ENCODE measurements at places on chromosomes 7 and 10.

- no peak for DNase-seq
Observed at GRCh38 chr7:142153400-142153799, 41.9 kb downstream of the MGAM2 start.

GRCh38 chr10:113753020-113753692 is 1.7 kb downstream of the PLEKHS1 start:
- DNase-seq: no peak

- DNase-seq: no peak
Observed at GRCh38 chr10:15528859-15529239, 157.8 kb upstream of the FAM171A1 start.

GRCh38 chr10:124997771-124998623 is 56.1 kb downstream of the ZRANB1 start:
- DNase-seq: no peak

- no peak for DNase-seq
Observed at GRCh38 chr7:128986609-128987008, 48.9 kb downstream of the IRF5 start.

DNA sequence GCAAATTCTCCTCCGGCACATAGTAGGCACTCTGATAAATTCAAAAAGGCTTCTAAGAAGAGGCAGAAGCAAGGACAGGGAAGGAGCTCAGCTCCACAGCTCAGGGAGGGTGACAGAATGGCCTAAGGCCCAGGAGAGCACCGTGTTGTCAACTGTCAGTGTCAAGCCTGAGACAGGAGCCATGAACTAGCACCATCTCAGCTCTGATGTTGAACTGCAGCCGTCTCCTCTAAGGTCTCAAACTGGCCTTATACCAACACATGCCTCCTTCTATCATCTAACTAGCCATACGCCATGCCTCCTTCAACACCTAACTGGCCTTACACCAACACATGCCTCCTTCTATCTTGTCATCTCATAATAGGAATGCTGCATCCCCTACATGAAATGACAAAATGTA is 73.0 kb downstream of the IGF2BP3 start:
- DNase-seq: no peak

GRCh38 chr10:97537186-97537869 is 35.3 kb upstream of the ANKRD2 start:
- DNase-seq: no peak

DNA sequence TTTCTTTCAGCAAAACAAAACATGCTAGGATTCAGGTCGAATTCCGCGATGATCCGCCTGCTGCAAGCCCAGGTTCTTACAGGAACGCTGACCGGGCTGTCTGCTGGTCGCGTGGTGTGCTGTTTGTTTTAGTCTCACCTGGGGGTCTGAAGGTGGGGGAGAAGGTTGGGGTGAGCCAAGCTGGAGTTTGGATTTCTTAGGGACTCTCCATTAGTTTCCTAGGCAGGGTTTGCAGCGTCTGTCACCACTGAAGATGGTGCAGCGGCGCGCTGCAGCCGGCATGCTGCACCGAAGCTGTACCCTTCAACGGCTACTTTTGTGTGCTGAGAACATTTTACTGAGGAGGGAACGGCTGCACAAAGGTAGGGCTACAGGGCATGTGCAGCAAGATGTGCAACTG is 48.7 kb downstream of the GCC1 start:
- no peak for DNase-seq

DNA sequence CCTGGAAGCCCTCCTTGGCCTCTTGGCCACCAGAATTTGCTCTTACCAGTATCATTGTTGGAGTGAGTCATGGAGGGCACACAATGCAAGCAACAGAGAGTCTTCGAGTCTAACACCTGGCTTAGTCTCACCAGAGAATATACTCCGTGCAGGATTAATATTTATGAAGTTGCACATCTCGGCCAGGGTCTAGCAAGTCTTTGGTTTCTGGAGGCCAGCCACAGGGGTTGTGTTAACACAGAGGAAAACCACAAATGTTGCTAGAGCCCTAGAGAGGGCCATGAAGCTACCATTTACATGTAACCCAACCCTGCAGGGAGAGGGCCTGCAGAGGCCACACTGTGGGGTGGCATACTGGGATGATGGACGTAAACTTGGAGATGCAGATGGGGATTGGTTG is 71.8 kb downstream of the MTPN start:
- peak; percentile 30 for DNase-seq

Measured in astrocyte of the spinal cord (primary cell).